ENCODE measurements at places on chromosomes 13 and 19.

GRCh38 chr13:114166381-114167131 is 12.5 kb upstream of the CFAP97D2 start:
- no peak for DNase-seq

DNA sequence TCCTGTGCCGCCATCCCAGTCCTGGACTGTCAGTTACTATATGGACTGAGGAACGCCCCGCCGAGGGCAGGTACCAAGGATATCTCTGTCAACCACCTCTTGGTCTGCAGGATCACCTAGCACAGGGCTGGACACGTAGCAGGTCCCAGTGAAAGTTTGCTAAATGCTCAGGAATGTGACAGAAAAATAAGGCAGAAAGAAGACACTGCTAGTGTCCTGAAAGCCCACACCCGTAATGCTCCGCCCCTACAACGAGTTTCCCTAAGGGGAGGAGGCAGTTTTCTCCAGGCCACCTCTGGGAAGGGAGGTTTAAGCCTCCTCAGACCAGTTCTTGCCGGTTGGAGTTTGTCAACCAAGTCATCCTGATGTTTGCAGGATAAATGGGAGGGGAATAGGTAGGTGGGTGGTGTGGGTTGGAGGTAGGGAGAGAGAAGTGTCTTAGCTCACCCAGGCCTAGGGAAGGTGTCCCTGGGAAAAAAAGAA is 1.7 kb upstream of the SERTAD3 start:
- no peak for DNase-seq

DNA sequence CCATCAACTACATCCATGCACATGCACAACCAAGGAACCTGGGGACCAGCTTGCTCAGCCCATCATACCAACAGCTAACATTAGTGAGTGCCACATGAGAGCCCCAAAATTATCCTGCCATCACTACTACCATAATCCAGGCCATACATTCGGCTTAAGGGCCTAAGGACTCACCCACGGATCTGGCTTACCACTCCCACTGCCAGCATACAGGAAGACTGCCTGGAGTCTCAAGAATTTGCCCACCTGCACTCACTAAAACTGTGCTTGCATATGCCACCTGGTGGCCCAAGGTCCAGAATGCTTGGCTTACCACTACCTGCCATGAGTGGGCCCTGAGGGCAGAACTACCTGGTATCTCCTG is 1562.9 kb upstream of the PRR20A start:
- no peak for DNase-seq

- DNase-seq = no peak
These were observed 110.1 kb downstream of the FLT1 start for GRCh38 chr13:28384789-28385188.

DNA sequence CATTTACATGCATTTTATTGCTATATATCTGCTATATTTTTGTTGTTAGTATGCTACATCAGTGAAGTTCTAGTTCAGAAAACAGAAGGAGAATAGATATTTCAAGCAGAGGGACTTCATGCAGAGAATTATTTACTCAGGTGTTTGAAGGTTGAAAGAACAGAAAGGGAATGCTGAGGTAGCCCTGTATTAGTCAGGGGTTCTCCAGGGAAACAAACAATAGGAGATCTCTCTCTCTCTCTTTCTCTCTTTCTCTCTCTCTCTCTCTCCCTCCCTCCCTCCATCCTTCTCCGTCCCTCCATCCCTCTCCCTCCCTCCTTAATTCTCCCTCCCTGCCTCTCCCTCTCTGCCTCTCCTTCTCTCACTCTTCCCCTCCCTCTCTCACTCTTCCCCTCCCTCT is 114.3 kb upstream of the TDRD3 start:
- DNase-seq = no peak

GRCh38 chr19:46296722-46297461 is at the start of gene HIF3A:
HIF3A (plus strand) TSS chr19:46297042; CDS start chr19:46297077, 35 bp downstream.
- no peak for DNase-seq

- no peak for DNase-seq
These were observed at the start of gene C19orf81 for GRCh38 chr19:50649433-50650391. C19orf81 (plus strand) TSS chr19:50649445; CDS start chr19:50649445, 0 bp downstream.

GRCh38 chr19:41707871-41708371 is 505 bp upstream of the CEACAM5 start:
- DNase-seq = no peak
